ENCODE measurements at places on chromosomes 11 and 22.
A peak's percentile ranks its signal among the peaks of the same experiment; 100 is the strongest.

GRCh38 chr11:129639300-129639699, 176.3 kb upstream of the TMEM45B start:
- no peak for DNase-seq

- no peak for DNase-seq
These were observed 80.0 kb downstream of the MED15 start for GRCh38 chr22:20587206-20587958.

GRCh38 chr11:28674433-28675103, 566.4 kb downstream of the METTL15 start:
- DNase-seq, result no peak

DNA sequence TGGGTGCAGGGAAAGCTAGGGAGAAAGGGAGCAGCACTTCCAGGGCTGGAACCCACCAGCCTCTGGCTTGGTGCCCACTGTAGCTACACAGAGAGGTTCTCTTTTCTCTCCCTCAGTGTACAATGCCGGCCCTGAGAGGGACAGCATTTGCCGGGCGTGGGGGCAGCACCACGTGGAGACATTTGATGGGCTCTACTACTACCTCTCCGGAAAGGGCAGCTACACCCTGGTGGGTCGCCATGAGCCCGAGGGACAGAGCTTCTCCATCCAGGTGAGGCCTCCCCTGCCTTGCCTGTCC, 6.1 kb downstream of the OTOG start:
- DNase-seq, result no peak

GRCh38 chr11:109971184-109971523, 122.0 kb upstream of the ZC3H12C start:
- peak; percentile 45 for DNase-seq

GRCh38 chr22:32130464-32130863, 28.6 kb downstream of the C22orf42 start:
- no peak for DNase-seq

DNA sequence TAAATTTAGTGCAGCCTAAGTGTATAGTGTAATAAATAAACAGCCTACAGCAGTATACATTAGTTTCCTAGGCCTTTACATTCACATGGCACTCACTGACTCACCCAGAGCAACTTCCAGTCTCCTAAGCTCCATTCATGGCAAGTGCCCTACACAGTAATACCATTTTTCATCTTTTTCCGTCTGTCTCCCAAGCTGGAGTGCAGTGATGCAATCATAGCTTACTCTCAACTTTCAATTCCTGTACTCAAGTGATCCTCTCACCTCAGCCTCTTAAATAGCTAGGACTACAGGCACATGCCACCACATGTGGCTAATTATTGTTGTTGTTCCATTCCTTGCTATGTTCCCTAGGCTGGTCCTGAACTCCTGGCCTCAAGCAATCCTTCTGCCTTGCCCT, 54.4 kb downstream of the FCHSD2 start:
- DNase-seq, result no peak

GRCh38 chr22:26474682-26475081, 8.9 kb downstream of the HPS4 start:
- no peak for DNase-seq

DNA sequence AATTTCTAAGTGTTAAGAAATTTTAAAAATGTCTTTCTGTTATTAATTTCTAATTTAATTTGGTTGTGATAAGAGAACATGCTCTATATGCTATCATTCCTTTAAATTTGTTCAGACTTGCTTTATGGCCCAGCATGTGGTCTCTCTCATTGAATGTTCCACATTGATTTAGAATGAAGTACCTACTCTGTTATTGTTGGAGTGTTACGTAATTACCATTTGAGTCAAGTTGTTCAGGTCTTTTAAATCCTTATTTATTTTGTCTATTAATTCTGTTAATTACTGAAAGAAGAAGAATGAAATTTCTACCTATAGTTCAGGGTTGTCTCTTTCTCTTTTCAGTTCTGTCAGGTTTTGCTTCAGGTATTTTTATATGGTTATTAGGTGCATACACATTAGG, 57.0 kb downstream of the PRMT3 start:
- no peak for DNase-seq

DNA sequence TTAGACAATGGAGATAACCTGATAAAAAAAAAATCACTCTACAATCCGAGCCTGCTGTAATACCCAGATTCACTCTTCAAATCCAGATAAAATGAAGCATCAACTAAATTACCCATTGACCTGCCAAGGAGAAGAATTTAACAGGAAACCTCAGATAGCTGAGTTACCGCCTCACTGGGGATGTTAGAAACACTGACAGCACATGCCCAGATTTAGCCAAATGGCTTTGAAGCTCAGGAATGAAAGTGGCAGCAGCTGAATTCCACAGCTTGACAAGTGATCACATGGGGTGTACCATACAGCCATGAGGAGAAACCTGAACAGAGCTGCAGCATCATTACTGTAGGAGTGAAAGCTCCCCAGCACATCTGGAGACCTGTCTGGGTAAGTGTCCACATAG, 807.6 kb downstream of the DLG2 start:
- no peak for DNase-seq

- no peak for DNase-seq
These were observed 4.3 kb upstream of the TBC1D22A start for GRCh38 chr22:46758121-46758520.

- DNase-seq, result no peak
These were observed 1780.5 kb downstream of the LRRC4C start for GRCh38 chr11:39678996-39679395.

DNA sequence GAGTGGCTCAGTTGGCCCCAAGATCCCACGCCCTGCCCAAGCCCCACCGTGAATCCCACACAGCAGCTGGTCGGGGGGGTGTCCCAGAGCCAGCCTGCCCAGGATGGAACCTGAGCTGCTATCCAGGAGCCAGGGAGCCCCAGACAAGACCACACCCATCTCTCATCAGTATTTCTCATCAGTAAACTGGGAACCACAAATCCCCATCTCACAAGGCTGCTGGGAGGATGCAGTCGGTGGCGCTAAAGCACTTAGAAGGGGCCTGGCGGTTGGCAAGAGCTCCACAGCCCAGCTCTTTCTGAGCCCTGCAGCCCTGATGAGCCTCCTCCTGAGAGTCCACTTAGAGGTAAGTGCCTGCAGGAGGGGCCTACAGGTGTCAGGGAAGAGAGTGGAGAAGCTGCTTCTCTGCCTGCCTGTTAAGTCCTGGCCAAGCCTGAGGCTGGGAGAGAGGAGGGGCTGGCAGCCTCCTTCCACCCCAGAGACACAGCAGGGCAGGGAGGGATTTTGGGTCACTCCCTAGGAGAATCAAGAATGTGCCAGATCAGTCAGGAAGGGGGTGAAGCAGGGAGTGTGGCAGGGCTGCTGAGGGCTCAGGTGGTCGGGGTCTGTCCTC, 6.1 kb downstream of the FADS3 start:
- no peak for DNase-seq

DNA sequence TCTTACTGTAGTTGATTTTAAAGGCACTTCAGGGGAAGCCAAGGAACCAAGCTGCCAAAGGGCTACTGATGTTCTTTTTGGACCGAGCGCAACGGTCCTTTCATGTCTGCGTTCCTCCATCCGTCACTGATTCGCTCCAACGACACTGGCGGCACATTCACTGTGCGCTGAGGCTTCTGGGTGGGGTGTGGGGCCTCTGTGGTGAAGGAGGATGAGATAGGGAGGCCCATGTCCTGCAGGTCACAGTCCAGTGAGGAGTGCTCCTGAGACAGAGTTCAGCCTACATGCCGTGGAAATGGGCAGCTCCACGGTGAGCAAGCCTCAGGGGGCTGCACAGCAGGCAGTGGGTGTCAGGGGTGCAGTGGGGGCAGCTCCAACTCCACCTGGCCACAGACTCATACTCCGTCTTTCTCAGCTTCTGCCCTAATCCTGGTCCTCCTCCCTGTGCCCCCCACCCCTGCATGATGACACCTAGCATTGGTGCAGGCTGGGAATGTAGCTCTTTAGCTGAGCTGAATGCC, 87.8 kb upstream of the SHANK2 start:
- no peak for DNase-seq

DNA sequence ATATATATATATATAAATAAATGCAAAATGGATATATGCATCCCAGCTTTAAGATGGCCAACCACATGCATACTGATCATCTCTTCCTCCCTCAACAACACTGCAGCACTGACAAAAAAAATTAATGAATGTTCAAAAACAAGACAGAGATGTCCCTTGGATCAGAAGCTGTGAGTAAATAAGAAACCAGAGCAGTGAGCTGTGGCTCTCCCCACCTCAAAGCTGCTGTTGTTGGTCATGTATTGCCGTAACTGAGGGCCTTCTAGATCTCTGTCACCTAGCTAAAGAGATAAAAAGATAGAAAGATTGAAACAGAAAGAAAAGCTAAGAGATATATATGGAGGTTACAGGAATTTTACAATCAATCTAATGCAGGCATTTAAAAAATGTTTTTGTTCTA, 15.5 kb upstream of the TMEM135 start:
- no peak for DNase-seq

- no peak for DNase-seq
These were observed 1.3 kb upstream of the DGKZ start for GRCh38 chr11:46345881-46346484.

DNA sequence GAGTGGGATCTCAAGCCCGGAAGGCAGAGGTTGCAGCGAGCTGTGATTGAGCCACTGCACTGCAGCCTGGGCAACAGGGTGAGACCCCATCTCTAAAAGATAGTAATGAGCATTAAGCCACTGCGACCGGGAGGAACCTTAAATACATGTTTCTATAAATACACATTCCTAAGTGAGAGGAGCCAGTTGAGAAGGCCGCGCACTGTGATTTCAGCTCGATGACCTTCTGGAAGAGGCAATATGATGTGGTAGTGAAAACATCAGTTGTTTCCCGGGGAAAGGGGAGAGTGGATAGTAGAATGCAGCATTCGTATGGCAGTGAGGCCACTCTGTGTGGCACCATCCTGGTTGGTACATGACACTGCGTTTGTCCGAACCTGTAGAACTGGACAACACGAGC, 18.0 kb downstream of the PTDSS2 start:
- no peak for DNase-seq

- peak; percentile 8 for DNase-seq
These were observed 23.1 kb downstream of the CSF2RB start for GRCh38 chr22:36936362-36937116.

GRCh38 chr11:15720460-15720859, 605.7 kb downstream of the INSC start:
- no peak for DNase-seq

DNA sequence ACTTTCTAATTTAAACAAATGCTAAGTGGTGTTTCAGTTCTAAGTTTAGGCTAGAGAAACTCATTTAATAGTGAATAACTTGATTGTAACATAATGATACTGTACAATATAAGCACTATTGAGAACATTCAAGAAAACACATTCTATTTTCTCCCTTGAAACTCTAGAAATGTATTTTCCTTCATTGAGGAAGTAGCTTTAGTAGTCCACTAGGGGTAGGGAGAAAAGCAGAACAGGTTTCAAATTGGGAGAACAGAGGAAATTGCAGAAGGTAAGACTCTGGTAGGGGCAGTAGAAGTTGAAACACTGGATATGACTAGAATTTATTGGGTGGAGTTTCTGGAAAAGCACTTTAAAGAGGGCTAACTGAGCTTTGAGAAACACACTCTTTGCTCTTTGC, 31.6 kb upstream of the MPPED2 start:
- DNase-seq, result no peak

DNA sequence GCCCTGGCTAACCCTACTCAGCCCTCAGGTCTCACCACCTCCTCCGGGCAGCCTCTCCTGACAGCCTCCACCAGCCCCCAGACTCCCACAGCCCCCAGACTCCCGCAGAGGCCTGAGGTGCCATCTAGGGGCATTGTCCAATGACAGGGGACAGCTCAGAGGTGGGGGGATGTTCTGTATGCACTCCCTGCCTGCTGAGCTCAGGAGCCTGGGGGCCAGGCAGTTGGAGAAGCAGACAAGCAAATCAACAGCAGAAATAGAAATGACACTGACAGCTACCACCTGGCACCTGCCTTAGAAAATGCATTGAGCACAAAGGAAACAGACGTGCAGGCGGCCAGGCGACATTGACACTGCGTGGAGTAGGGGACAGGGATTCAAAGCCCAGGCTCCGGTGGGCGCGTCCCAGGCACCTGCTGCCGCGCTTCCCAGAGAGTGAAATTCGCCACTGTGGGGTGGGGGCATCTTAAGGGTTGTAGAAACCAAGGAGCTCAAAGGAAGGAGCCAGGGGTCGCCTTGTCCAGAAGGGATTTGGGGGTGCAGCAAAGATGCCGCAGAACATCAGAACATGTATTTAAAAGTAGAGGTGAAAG, 22.5 kb upstream of the WNT7B start:
- no peak for DNase-seq

GRCh38 chr11:31340903-31341572, 28.5 kb downstream of the DCDC1 start:
- DNase-seq, result no peak

DNA sequence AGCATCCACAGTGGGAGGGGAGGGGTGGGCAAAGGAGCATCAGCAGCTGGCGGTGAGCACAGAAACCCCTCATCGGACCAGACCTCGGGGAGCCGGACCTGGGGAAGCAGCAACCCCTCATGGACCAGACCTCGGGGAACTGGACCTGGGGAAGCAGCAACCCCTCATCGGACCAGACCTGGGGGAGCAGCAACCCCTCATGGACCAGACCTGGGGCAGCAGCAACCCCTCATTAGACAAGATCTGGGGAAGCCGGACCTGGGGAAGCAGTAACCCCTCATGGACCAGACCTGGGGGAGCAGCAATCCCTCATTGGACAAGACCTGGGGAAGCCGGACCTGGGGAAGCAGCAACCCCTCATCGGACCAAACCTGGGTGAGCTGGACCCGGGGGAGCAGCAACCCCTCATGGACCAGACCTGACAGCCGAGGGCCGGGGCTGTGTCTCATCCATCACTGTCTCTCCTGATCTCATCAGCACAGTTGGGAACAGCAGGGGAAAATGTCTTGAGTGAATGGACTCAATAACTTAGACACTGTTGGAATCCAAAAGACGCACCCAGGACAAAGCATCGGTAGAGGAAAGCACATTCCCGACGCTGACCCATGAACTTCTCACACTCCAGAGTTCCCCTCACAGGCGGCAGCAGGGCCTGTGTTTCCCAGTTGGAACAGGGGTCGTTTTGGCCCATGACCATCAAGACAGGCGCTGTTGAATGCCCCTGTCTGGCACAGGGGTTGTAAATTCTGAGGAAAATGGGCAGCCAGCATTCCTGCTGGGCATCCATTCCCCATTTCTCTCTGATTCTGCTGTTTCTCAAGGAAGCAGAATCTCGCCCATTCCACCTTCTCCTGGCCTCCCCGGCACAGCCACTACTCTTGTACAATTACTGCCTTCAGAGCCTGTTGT, 1494.6 kb downstream of the TBC1D22A start:
- DNase-seq, result no peak

DNA sequence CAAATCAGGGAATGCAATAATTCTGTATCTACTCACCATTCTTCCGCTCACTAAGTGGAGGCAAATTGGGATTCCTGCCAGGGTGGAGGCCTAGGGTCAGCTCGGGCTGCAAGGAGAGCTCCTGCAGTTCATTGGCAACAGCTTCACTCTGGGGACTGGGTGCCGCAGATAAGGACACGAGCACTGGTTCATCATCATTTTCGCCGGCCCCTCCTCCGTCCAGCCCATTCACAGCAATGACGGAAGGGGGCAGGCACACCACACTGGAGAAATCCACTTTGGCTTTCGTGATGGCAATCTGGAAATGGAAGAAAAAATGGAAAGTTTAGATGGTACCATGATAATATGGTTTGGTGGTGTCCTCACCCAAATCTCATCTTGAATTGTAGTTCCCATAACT, 84.4 kb downstream of the MRTFA start:
- no peak for DNase-seq

All from globus pallidus (tissue), 1 donor.